Stimulated activated CD4-positive, alpha-beta T cell treated with anti-CD3 and anti-CD28 coated beads, Interleukin-2, amount 100 ng/mL, for 48 hours (primary cell): ENCODE measurements at places on chromosomes 2 and 18.

DNA sequence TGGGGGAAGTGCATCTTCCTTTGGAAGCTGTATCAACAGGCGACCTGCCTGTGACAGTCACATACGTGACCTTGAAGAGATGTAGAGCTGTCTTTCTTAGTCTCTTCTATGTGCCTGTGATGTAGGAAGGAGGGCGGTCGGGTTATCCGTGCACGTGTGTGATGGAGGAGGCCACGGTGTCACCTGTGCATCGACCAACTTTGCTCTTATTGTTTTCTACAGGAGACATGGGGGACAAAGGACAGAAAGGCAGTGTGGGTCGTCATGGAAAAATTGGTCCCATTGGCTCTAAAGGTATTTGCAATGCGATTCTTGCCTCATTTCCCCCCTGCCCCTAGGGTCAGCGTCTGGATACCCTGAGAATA, 20.7 kb upstream of the ALLC start:
- no peak for DNase-seq

DNA sequence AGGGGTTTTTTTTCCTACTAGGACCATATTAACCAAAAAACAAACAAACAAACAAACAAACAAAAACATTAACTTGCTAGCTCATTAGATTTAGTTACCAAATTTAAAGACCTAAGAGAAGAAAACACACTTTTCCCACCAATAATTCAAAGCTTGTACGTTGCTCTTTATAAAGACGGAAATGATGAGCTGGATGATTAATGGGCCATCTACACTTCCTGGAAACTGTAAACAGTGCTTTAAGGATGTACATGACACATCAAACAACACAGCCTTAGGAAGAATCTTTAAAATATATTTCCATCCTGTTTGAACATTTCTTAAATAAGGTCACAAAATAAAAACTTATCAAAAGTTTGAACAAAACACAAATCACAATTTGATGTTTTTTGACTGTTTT, 982 bp downstream of the BMP10 start:
- no peak for DNase-seq

DNA sequence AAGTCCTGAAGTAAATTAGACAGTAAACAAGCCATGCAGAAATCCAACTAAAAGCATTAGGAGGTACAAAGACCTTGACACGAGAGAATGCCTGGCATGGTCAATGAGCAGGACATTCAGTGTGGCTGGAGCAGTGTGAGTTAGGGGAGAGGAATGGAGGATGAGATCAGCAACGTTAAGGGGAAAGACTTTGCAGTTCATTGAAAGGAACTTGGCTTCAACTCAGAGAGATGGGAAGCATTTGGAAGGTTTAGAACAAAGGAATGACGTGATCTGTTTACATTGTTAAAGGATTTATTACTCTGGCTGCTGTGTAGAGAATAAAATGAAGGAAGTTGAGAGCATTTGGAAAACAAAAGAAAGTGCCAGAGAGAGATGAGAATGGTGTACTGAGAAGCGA, 621.3 kb downstream of the XIRP2 start:
- DNase-seq = no peak

DNA sequence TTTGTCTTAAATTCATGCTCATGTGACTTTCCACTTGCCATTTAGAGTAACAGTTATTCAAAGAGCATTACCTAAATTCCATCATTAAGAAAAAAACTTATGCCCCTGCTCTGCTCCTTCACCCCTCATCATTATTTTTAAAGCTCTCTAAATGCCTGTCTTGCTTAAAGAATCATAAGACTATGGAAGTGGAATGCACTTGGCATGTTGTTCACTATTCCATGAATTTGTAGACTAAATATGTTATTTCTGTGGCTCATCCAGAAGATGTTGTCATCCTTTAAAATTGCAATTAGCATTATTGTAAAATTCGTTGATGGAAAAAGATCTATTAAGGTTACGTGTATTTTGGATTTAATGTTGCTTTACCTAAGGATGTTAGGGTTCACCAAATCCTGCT, 61.8 kb downstream of the FMNL2 start:
- no peak for DNase-seq

DNA sequence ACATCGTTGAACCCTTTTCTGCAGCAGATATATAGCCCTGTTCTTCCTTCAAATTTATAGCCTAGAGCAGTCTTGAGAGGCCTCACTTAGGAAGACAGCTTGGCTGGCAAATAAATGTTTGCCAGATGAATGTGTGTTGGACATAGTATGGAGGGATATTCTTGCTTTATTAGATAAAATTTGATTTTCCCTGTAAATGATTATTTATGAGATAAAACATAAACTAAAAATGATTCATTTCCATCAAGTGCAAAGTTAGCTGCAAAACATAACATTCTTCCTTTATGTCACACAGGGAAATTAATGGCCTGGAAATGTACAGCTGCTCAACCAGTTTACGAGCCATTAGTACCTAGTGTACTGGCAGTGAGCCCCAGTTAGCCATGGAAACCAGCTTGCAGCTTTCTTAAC, 82.5 kb downstream of the LIMS1 start:
- no peak for DNase-seq

DNA sequence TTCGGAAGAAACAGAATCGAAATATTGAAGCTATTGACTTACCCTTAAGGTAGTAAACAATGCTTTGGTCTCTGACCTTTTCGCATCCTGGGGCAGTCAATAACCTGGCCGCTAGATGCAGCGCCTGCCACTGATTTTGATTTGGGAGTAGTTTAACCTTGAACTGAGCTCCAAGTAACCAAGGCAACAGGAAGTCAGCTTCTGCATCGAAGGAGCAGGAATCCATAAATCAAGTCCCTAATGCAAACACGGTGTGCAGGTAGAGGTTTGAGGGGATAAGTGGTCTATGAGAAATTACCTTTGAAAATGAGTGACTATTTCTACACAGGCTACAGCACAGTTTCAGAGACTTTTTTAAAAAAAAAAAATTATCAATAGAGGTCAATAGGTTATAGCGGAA, 353.5 kb downstream of the SETBP1 start:
- no peak for DNase-seq
